ENCODE measurements at places on chromosomes 11 and 22.

- DNase-seq, result no peak
Measured at GRCh38 chr11:46207270-46207669, 70.2 kb upstream of the CREB3L1 start.

DNA sequence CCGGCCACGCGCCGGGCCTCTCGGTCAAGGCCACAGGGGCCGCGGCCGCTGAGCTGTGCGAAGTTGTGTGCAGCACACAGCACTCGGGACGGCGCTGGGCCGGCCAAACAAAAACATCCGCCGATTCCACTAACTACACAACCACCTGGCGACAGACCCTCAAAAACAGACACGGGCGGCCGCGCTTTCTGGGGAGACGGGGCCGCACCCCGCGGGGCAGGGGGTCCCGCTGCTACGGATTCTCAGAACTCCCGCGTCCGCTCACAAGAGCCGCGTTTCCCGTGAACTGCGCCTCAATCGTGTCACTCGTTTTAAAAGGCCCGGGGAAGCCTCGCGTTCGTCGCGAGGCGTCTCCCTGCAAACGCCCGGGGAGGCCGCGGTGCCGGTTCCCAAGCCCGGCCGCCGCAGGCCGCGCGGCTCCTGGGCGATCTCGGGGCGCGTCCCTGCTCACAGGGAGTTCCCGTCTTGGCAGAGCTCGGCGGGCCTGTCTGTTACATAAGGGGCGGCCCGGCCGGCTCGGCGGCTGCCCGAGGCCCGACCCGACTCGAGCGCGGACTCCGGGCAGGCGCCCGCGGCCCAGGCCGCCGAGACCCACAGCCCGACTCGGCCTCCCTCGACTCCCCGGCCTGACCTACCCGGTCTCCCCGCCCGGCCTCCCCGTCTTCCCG lies 936 bp downstream of the BRD1 start:
- DNase-seq, result peak; percentile 21

DNA sequence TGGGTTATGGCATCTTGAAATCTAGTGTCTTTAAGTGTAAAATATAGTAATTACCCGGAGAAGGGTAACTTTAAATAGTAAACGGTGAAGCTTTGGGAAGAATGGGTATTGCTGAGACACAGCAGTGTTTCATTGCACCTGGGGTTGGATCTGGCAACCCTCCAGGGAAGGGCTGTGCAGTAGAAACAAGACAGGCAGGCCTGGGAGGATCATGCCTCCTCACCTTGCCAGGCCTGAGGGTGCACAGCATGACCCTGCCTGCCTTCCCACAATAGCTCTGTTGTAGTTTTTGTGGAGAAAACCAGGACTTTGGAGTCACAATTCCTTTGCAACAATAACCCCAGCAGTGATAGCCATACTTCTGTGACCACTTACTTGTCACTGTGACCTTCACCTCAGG lies 64.6 kb upstream of the ADSL start:
- DNase-seq, result no peak

- DNase-seq, result peak; percentile 7
Measured at GRCh38 chr11:15175831-15176230, 61.1 kb downstream of the INSC start.

GRCh38 chr22:23551385-23551784 lies 28.7 kb downstream of the IGLL1 start:
- DNase-seq, result no peak
